Gastroesophageal sphincter (tissue), 4 donors: ENCODE measurements at places on chromosomes 3 and 15.

GRCh38 chr15:55434989-55435825 lies 26.9 kb downstream of the PIERCE2 start:
- ATAC-seq: no peak

- ATAC-seq: no peak
Observed at GRCh38 chr15:87269566-87269965, 987.0 kb downstream of the NTRK3 start.

- ATAC-seq: no peak
Observed at GRCh38 chr3:43948013-43948412, 257.3 kb downstream of the ABHD5 start.

DNA sequence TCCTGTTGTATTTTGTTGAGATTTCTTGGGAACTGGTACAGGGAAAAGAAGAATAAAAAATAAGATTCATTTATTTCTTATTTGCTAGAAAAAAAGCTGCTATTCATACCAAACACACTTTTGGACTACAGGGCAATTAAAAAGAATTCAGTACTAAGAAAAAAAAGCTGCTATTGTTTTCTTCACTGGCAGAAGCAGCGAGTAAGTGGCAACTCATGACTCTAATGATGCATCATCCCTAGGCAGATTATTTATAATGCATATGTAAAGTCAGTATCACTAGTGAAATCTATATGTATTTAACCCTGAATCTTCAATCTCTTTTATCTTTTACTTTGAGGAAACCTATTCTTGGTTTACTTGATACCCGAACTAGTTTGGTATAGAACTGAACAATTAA lies 15.2 kb downstream of the PFN2 start:
- ATAC-seq: no peak

DNA sequence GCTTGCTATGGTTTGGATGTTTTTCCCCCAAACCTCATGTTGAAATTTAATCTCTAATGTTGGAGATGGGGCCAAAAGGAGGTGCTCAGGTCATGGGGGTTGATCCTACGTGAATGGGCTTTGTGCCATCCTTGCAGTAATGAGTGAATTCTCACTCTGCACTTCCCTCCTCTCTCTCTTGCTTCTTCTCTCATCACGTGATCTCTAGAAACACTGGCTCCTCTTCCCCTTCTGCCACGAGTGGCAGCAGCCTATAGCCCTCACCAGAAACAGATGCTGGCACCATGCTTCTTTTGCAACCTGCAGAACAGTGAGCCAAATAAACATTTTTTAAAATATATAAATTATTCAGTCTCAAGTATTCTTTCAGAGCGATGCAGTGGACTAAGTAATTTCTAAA lies 13.3 kb upstream of the PLSCR1 start:
- no peak for ATAC-seq

GRCh38 chr15:77494964-77495363 lies 74.3 kb downstream of the HMG20A start:
- ATAC-seq: no peak

- ATAC-seq: no peak
Observed at GRCh38 chr15:101105059-101105891, 146.6 kb downstream of the CHSY1 start.

- no peak for ATAC-seq
Observed at GRCh38 chr3:127158614-127159229, 34.2 kb upstream of the PRR23E start.
